ENCODE measurements at places on chromosomes 11 and 22.

- DNase-seq = peak; percentile 42
Observed at GRCh38 chr11:64787526-64788320, 9.4 kb upstream of the SF1 start.

- peak; percentile 43 for DNase-seq
Observed at GRCh38 chr22:22156716-22157347, 87.8 kb upstream of the VPREB1 start.

DNA sequence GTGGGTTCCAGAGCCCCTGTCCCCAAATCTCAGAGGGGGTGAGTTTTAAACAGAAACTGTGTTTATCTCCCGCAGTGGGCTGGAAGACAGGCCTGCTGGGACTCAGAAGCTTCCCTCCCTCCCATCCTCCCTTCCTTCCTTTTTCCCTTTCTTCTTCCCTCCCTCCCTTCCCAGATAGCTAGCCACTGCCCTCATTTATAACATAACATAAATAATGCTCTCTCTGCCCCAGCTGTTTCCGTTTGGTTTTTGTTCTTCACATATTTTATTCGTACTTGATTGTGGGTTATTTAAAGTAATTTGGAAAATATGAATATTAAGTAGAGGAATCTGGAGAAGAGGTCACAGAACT lies 140.9 kb downstream of the TEAD1 start:
- DNase-seq = no peak

GRCh38 chr11:106231591-106231990 lies 154.1 kb downstream of the AASDHPPT start:
- no peak for DNase-seq

GRCh38 chr11:114124601-114125144 lies 65.2 kb downstream of the ZBTB16 start:
- no peak for DNase-seq

- no peak for DNase-seq
Observed at GRCh38 chr11:3345736-3346135, 33.2 kb downstream of the ZNF195 start.

- peak; percentile 55 for DNase-seq
Observed at GRCh38 chr11:47186076-47186699, at the start of gene PACSIN3. Gene PACSIN3 (minus strand): TSS chr11:47186434. CDS start chr11:47182727, 3,707 bp downstream.

DNA sequence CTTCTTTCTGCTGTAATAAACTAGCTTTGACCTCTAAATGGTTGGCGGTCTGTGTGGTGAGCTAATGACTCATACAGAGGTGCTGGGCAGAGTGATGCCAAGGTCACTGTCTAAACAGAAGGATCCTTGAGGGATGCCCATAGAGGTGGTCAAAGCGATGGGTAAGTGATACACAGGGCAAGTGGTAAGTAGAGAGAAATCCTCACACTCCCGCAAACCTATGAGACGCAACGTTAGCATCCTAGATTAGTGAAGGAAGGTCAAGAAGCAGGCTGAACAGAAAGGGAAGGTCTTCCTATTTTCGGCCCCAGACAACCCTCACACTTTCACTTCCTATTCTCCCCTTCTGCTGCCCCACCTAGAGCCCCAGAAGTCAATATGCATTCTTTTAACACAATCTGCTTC lies 65.6 kb upstream of the SESN3 start:
- DNase-seq = no peak

GRCh38 chr11:84518631-84519183 lies 1108.4 kb downstream of the DLG2 start:
- no peak for DNase-seq

DNA sequence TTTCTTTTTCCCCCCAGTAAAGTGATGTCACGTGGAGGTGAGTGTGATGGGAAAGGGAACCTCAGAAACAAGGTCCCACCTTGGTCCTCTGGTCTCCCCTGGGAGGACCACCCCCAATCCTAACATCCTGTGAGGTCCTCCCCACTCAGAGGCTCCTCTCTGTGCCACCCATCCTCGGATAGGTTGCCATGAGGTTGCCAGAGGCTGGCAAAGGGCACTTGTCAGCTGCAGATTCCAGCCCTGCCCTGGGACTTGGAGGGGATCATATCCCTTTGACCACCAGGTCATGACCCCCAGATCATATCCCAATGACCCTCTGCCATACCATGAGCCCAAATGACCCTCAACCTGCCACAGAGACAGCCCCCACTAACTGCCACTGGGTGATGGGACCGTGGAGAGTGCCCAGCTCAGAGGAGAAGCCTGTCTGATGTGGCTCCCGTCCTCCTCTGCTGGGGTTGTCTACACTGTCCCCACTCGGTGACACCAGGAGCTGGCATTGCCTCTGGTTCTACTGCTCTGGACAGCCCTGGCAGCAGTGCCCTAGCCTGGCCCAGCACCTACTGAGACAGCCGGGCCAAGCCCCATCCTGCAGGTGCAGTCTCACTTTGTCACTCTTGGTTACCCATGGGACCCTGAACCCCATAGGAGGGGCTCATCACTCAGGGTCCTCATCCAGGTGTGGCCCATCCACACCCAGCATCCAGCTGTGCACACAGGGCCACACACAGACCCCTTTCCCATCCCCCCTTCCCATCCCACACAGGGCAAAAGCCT lies 90.2 kb upstream of the KCNQ1OT1 start:
- DNase-seq = no peak

DNA sequence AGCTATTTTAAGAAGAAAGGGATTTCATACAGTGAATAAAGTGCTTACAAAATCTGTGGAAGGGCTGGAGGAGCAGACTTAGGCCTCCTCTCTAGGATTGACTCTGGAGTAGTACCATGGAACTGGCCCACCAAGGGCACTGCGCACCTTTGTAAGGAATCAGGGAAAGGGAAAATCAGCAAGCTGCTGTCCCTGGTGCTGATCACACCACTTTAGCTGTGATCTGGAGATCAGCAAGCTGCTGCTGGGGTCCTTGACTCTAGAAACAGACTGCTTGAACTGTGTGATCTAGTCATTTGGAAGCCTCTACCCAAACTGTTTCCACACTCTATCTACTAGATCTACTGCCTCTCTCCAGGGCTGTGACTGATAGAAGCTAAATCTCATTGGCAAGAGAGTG lies 18.4 kb upstream of the TECTA start:
- no peak for DNase-seq

DNA sequence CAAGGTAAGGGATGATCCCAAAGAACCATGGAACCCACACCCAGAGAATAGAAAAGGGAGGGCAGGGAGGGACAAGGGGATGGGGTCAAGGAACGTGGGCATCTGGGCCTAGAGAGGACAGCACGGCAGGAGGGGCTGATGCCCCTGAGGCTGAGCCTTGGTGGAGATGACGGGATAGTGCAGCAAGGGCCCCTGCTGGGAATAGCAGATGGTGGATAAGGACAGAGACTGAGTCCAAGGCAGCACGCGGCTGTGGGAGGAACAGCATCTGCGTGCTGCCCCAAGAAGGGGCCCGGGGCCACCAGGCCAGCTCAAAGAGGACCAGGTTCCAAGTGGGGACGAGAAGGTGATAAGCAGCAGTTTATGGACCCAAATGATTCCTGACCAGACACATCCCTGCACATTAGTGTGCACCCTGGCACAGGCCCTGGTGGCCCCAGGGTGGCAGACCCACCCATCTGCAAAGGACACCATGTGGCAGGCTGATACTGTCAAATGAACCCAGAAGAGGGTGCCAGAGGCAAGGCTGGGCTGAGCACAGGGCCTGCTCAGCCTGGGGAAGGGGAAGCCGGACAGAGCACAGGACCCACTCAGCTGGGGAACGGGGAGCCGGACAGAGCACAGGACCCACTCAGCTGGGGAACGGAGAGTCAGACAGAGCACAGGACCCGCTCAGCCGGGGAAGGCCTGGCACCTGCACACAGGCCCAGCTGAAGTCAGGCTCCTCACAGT lies 12.8 kb upstream of the TESMIN start:
- no peak for DNase-seq

- no peak for DNase-seq
Observed at GRCh38 chr11:118901494-118902335, 18.0 kb downstream of the CXCR5 start.

GRCh38 chr11:83909579-83910534 lies 623.7 kb upstream of the CCDC90B start:
- no peak for DNase-seq

DNA sequence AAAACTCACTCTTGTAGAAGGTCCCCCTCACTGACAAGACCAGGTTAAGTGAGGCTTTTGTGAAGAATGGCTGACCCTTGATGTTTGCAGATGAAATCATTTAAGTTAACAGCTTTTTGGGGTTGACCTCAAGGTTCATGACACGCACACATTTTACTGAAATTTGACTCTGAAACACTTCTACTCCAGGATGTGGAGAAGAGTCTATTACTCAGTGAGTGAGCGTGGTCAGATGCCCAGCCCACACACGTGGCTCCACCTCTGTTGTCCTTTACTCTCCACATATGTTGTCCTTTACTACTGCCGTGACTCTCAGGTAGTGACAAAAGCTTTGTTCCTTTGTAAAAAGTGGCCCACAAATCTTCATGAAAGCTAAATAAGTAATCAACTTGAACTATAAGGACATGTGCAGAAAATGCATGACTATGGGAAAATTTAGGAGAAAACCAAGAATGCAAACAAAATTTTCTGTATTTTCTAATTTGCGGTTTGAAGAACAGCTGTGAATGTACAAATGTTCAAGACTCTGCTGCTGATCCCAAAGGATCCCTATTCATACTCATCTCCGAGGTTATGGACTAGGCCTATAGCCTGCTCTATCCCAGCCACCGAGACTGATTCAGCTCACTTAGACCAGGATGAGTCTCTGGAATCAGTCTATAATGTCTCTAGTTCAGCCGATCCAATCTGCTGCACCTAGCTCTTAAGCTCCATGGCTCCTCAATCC lies 22.4 kb downstream of the XRRA1 start:
- no peak for DNase-seq

- no peak for DNase-seq
Observed at GRCh38 chr11:34180040-34180813, 74.8 kb downstream of the NAT10 start.

- DNase-seq = no peak
Observed at GRCh38 chr11:92211576-92212167, 12.9 kb upstream of the FAT3 start.

- no peak for DNase-seq
Observed at GRCh38 chr11:69137151-69137844, 18.4 kb upstream of the SMIM38 start.

GRCh38 chr11:67440229-67441097 lies 2.8 kb downstream of the CORO1B start:
- no peak for DNase-seq

- DNase-seq = no peak
Observed at GRCh38 chr22:36330127-36330526, 57.6 kb downstream of the MYH9 start.

DNA sequence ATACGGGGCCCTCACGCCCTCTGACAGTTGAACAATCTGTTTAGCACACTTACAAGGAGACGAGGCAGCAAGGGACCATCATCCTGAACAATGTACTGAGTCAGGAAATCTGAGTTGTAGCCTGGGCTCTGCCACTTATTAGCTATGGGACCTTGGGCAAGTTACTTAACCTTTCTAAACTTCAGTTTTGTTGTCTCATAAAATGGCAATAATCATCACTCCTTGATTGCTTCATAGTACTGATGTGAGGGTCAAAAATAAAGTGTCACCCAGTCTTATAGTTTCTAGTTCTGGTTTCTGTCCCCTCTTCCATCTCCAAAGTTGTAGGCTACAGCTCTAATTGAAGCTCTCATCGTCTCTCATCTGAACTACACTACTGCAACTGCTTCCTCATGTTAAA lies 46.7 kb downstream of the RELT start:
- DNase-seq = no peak

DNA sequence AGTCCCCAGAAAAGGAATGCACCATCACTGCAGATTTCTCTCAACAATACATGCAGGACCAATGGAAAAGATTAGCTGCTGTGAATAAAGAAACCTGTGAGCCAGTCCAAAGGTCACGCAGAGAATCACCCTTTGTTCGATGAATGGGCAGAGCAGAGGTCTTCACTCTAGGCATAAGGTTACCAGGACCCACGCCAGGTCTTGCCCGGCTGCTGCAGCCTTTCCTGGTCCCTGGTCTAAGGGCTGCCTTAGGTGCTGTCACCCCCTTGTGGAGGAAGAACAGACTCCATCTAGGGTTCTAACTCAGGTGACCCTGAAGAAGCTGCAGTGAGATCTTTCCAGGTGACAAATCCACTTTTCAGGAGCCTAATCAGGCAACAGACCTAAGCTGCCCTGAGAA lies 29.0 kb upstream of the NAP1L4 start:
- DNase-seq = peak; percentile 52
